ENCODE measurements at places on chromosomes 7 and 10.
A peak's percentile ranks its signal among the peaks of the same experiment; 100 is the strongest.

DNA sequence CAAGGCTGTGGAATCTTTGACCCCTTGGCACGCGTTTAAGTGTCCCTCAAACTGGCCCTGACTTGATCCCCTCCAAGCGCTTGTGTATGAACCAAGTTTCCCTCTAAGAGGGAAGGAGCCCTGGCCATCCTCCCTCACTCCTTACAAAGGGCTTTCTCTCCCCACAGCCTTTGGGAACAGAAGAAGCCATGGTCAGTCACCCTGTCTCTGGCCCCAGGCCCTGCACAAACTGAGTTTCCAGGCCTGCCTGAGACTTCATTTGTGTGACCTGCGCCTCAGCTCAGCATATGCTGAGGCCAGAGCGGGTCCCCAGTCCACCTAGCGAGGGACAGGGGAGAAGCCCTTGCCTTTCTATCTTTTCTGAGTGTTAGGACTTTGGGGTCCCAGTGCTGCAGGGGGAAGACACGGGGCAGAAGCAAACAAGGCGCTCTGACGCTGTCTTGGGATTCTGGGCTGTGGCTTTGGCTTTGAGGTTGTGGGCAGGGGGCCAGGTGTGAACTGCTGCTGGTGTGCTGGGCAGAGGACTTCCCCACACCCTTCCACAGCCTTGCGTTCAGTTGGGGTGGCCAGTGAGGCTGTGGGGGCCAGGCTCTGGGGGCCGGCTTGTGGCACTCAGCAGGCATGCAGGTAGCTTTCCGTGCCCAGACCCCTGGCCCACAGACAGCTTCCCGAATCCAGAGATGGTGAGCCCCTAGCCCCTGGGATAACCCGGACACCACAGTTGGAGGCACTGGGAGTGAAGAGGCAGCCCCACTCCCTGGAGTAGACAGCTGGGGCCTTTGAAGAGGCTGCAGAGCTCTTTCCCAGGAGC, 1.5 kb downstream of the RET start:
- no peak for DNase-seq

DNA sequence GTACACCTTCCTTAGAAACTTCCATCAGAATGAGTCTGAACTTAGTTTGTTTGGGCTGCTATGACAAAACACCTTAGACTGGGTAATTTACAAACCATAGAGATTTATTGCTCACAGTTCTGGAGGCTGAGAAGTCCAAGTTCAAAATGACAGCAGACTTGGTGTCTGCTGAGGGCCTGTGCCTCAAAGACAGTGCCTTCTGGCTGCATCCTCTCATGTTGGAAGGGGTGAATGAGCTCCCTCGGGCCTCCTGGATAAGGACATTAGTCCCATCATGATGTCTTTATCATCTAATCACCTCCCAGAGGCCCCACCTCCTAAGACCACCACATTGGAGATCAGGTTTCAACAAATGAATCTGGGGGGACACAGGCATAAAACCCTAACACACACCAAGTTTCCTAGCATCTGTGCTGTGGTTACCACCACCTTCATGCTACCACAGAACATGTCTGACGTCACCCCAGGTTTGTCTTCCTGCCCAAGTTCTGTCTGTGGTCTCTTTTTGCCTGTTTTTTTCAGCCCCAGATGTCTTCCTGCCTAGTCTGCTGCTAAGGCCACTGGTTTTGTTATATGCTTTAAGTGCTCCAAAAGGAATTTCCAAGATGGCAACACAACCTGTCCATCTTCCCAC, 150.9 kb upstream of the COBL start:
- DNase-seq: no peak

GRCh38 chr10:5692461-5693358, 8.1 kb downstream of the TASOR2 start:
- DNase-seq: peak; percentile 39

DNA sequence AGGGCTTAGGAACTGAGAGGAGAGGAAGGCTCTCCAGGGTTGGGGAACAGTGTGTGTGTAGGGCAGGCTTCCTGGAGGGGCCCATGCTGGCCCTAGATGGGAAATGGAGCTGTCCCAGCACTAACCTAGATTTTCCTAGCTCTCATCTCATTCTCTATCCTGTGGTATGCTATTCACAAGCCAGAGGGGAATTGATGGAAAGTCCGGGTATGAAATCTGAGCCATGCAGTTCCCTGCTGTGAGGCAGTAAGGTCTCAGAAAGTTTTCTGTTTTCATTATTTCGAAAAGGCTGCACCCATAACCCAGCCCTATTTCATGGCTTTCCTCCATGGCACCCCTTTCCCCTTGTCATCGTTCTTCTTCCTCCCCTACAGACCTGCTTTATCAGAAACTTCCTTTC, 220.3 kb downstream of the RPS24 start:
- DNase-seq: no peak

DNA sequence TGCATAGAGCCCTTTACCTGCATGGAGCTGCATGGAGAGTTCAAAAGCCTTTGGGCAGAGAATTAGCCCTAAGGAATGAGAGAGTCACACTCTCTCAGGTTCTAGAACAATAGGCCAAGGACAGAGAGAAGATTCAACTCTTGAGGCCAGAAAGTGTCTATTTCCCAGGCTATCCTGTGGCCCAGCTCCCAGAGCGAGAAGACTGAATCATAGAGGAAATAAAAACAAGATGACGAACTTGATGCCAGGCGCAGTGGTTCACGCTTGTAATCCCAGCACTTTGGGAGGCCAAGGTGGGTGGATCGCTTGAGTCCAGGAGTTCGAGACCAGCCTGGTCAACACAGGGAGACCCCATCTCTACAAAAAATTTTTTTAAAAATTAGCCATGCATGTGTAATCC, 18.3 kb upstream of the PODXL start:
- no peak for DNase-seq

All from midbrain (tissue), 1 donor.